ENCODE measurements at places on chromosomes 7 and 10. TPM values are rescaled to one million over a fixed set of nuclear protein-coding genes. Genes with fewer than 3 reads are reported as not detected.

- DNase-seq, result no peak
Measured at GRCh38 chr7:108813251-108814014, 243.8 kb downstream of the DNAJB9 start.

The SHOC2 gene
- 33.5 TPM for polyA plus RNA-seq

DNA sequence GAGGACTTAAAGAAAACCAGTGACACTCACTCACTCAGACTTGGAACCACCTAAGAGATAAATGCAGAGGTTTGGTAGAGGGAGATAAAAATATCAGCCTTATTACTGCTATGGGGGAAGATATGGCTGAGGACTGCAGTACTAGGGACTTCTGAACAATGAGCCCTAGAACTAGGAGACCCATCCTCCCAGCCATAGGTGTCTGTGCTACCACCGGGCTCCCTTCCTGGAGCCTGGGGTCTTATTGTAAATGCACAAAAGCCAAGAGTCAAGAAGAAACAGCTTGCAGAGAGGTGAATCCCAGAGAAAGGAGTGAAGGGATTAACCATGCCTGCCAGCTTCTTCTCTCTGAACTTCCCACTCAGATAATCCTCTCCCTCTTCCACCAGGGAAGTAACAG is 108.3 kb upstream of the AKR1E2 start:
- no peak for DNase-seq

The FANK1 gene
- polyA plus RNA-seq, result 2.4 TPM

The PDZD7 gene
- polyA plus RNA-seq, result 0.53 TPM

The TBX20 gene
- polyA plus RNA-seq, result not detected

The FIS1 gene
- 329 TPM for polyA plus RNA-seq

The MPP7 gene
- 1.8 TPM for polyA plus RNA-seq

- DNase-seq, result no peak
Measured at GRCh38 chr7:94400022-94400421, 5.3 kb downstream of the COL1A2 start.

GRCh38 chr7:154649434-154649833 is 353.5 kb downstream of the PAXIP1 start:
- DNase-seq, result no peak

Measured in BJ (cell line).